ENCODE measurements at places on chromosomes 12 and 14.

DNA sequence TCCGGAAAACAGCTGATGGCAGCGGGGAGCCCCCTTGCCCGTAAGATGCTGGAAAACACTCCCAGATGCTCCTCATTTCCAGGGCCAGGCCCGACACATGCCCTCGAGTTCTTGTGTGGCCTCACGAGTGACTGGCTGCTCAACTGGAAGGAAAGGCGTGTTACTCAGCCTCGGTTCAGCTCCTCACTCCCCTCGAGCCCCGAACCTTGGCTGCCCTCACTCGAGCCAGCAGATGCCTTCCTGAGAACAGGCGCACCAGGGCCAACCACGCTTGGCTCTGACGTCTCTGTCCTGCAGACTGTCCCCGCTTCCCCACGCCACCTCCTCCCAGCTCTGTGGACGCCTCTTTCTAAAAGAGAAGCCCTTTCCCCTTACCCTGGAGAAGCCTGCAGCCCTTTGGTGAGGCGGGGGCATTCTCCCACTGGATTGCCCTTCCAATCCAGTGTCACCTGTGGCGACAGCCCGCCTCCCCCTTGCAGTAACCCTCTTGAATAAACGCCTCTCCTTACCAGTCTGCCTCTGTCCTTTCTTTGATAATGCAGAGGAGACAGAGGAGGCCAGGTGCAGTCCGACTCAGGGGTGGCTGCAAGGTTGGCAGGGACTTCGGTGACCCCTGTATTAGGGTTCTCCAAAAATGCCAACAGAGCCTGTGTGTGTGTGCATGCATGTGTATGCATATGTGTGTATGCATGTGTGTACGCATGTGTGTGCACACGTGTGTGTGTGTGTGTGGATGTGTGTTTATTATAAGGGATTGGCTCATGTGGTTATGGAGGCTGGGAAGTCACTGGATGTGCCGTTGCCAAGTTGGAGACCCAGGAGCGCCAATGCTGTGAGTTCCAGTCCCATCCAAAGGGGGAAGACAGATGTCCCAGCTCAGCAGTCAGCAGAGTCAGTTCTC lies 166.3 kb downstream of the KIF26A start:
- no peak for DNase-seq

DNA sequence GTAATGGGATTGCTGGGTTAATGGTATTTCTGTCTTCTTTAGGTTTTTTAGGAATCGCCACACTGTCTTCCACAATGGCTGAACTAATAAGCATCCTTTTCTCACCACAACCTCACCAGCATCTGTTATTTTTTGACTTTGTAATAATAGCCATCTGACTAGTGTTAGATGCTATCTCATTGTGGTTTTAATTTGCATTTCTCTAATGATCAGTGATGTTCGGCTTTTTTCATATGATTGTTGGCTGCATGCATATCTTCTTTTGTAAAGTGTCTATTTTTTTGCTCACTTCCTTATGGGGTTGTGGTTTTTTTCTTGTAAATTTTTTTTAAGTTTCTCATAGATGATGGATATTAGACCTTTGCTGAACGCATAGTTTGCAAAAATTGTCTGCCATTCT lies 377.9 kb downstream of the GALC start:
- no peak for DNase-seq

DNA sequence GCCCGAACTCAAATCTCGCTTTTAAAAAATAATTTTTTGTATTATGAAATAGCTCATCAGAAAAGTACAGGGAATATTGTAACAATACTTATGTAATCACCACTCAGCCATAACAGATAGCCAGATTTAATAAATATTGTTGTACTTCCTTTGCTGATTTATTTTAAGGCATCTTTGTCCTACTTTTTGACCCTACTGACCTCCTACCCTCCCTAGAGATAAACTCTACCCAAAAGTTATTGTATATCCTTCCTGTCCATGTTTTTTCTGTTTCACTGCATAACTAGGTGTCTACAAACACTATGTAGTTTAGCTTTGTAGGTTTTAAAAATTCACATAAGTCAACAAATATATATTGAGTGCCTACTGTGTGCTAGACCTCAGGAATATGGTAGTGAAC lies 25.1 kb downstream of the SOCS2 start:
- no peak for DNase-seq

DNA sequence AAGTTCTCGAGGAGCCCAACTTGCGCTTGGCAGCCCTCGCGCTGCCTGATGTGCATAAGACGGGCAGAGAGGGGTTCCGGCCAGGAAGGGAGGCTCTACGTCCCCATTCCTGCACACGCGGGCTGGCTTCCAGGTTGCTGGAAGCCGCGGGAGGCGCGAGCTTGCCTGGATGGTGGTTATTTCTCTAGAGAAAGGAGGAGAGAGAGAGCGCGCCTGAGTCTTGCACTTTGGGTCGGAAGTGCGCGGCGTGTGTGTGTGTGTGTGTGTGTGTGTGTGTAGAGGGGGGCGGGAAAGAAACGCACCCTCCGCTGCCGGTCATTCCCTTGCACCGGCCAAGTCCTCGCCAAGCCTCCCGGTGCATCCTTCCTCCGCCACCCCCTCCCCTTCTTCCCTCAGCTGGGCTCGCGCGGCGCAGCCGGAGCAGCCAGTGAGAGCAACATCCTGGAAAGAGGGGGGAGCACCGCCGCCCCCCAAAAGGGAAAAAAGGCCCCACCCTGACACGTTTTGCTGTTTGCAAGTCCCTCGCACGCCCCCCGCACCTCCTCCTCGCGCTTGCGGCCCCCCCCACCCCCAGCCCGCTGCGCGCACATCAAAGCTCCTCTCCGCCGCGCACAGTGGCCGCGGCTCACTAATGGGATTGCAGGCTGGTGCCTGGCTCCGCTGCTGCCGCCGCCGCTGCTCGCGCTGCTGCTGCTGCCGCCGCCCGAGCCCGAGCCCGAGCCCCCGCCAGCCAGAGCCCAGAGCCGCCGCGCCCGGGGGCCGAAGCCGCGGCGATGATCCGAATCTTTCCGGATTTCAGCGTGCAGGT lies 4.4 kb upstream of the NPAS3 start:
- peak; percentile 74 for DNase-seq

GRCh38 chr12:51028813-51029150 lies 2.6 kb upstream of the SLC11A2 start:
- no peak for DNase-seq

DNA sequence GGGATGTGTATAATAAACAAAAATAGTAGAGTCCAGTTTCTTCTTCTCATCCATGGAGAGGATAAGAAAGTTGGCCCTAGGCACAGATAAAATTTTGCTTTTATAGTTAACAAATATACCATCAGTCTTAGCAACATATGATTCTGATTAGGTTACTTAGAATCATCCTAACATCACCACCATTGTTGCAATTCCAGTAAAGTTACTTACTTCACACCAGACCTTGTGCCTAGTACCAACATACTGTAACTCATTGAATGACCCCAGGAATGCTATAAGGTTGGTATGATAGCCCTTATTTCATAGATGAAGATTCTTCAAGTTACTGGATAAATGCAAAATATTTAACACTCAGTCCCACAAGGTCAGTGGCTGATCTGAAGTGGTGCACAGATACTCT lies 183.8 kb upstream of the ATP2B1 start:
- DNase-seq: no peak

GRCh38 chr14:74475678-74476077 lies 17.4 kb downstream of the NPC2 start:
- no peak for DNase-seq

GRCh38 chr14:78644824-78645559 lies 474.8 kb downstream of the NRXN3 start:
- no peak for DNase-seq

GRCh38 chr12:46259713-46260112 lies 9.1 kb downstream of the SLC38A1 start:
- DNase-seq: no peak

- no peak for DNase-seq
Measured at GRCh38 chr12:51777457-51777856, 71.1 kb downstream of the FIGNL2 start.

- peak; percentile 57 for DNase-seq
Measured at GRCh38 chr12:64824500-64825142, at the start of gene TBC1D30. TBC1D30 (plus strand) TSS chr12:64824647; CDS start chr12:64824880, 233 bp downstream.

DNA sequence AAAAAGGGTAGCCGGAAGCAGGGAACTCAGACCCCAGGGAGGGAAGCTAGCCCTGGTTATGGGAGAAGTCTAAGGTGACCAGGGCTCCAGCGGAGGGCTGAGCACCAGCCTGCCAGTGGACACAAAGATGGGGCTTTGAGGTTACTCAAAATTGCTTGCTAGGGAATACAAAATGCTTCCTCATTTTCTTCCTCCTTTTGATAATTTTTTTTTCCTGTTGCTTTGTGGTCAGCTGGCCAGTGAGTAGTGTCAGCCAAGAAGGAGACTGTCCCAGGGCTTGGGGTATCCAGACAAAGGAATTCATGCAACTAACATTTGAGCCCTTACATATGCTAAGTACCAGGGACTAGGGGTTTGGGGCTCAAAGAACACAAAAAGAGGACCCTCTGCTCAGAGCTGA lies 206.2 kb downstream of the PPM1H start:
- no peak for DNase-seq

GRCh38 chr14:68245146-68246073 lies 425.8 kb downstream of the RAD51B start:
- no peak for DNase-seq

GRCh38 chr14:68357777-68358176 lies 435.1 kb downstream of the ZFP36L1 start:
- no peak for DNase-seq

DNA sequence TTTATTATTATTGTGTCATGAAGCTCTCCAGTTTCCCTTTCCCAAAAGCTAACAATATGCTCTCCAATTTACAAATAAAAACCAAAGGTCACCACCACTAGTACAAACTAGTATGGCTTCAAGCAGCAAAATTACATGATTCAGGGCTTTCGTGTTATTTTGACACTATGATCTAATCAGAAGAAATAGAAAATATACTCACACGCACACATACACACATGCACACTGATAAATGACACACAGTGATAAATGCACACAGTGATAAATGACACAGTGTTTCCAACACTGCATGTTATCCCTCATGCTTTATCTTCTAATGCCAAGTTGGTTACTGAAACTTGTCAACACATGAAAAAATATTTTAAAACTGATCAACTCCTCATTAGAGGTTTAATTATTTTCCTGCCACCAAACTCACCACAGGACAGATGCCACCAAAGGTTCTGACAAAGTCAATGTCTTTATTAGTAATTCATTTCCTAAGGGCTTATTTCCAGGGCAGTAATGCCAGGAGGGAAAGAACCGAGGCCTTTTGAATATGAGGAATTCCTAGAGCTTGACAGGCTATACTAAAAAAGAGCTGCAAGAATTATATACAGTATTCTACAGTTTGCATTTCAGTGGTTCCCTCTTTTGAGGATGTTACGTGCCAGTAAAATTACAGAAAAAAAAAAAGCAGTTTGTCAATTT lies 82.4 kb downstream of the PPP2R5E start:
- DNase-seq: no peak

GRCh38 chr14:100731846-100732765 lies 5.4 kb downstream of the DLK1 start:
- no peak for DNase-seq

- no peak for DNase-seq
Measured at GRCh38 chr14:20302042-20302755, 3.6 kb downstream of the TTC5 start.

- DNase-seq: no peak
Measured at GRCh38 chr14:103854017-103854808, 6.8 kb upstream of the PPP1R13B start.

DNA sequence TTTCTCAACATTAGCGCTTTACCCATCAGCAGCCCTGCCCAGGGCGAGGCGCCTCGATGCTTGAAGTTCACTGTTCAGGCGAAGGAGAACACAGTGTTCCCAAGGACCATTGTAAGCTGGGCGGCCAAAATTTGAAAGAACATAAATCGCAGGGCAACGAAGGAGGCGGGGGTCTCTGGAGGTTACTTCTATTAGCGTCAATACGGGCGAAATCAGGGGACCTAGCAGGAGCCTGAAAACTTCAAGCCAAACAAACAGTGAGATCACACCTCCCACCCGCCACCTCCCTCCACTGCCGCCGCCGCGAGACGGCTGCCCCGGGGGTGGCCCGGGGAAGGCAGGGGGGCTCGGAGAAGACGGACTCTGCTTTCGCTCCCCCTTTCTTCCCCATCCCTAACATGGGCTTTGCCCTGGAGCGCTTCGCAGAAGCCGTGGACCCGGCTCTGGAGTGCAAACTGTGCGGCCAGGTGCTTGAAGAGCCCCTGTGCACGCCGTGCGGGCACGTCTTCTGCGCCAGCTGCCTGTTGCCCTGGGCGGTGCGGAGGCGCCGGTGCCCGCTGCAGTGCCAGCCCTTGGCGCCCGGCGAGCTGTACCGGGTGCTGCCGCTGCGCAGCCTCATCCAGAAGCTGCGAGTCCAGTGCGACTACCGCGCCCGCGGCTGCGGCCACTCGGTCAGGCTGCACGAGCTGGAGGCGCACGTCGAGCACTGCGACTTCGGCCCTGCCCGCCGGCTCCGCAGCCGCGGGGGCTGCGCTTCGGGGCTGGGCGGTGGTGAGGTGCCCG lies at the start of gene PDZRN4:
TSS of gene PDZRN4 (plus strand) at position 263 of the 783 bp plus-strand sequence.
- no peak for DNase-seq

DNA sequence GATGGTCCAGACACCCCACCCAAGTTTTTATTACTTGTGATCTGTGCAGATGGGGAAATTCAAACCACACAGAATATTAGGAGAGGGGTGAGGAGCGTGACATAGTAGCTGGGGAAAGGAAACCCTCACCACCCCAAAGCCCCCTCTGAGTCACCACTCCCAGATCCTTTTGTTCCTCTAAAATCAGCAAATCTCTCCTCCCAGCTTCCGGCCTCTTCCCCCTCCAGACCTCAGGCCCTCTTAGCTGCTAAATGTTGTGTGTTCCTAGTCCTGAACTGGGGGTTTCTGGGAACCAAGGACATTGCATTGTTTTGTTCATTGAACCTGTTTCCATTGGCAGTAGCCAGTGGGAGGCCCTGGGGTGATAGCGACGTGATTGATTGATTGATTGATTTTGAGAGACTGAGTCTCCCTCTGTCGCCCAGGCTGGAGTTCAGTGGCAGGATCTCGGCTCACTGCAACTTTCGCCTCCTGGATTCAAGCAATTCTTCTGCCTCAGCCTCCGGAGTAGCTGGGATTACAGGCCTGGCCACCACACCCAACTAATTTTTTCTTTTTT lies 5.9 kb upstream of the ORAI1 start:
- DNase-seq: no peak

GRCh38 chr12:94180558-94181296 lies 32.4 kb downstream of the PLXNC1 start:
- DNase-seq: no peak

DNA sequence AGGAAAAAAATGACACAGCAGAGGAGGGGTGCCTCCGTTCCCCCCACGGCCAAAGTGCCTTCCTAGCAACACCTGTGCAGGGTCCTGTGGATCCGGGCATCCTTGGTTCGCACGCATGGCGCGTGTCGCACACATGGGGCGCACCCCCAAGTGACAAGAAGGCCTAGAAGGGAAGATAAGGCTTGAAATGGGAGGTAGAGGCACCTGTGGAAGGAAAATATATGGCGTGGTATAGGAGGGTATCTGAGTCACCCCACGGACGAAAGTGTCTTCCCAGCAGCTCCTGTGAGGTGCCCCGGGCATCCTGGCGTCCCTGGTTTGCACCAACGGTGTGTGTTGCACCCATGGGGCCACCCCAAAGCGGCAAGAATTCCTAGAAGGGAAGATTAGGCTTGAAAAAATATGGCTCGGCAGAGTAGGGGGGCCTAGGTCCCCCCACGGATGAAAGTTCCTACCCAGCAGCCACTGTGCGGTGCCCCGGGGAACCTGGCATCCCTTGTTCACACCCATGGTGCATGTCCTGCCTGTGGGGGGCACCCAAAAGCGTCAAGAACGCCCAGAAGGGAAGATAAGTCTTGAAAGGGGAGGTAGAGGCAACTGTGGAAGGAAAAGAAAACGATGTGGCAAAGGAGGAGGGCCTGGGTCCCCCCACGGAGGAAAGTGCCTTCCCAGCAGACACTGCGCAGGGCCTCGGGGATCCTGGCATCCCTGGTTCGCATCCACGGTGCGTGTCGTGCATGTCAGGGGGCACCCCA lies 280.0 kb downstream of the ALG10 start:
- DNase-seq: no peak

All from NCI-H774 (cell line).